ENCODE measurements at places on chromosomes 6 and 20.

DNA sequence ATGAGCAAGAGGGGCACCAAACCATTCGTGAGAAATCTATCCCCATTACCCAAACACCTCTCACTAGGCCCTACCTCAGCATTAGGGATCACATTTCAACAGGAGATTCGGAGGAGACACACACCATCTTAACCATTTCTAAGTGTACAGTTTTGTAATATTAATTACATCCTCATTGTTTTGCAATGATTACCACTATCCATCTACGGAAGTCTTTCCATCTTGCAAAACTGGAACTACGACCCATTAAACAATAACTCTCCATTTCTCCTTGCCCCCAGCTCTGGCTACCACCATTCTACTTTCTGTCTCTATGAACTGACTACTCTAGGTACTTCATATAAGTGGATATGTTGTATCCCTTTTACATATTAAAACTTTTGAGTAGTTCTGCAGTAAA lies 20.1 kb downstream of the ACOT13 start:
- no peak for DNase-seq

GRCh38 chr20:62507323-62507722 lies 31.5 kb upstream of the GATA5 start:
- no peak for DNase-seq

DNA sequence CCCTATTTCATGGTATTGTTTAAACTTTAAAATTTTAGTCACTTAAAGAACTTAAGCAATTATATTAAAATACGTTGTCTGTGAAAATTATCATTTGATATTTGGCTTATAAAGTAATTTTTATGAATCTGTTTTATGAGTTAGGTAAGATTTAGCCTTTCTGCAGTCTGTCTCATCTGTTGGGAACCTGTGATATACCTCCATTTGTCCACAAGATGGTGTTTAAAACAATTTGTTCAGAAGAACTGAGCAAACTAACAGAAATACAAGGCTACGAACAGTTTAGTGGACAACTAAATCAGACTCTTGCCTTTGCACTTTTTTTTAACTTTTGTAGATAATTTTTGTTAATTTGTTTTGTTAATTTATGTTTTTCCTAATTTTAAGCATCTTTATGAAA lies 92.4 kb downstream of the COL9A1 start:
- DNase-seq, result peak; percentile 17

GRCh38 chr20:60977901-60978300 lies 274.2 kb upstream of the CDH4 start:
- no peak for DNase-seq

DNA sequence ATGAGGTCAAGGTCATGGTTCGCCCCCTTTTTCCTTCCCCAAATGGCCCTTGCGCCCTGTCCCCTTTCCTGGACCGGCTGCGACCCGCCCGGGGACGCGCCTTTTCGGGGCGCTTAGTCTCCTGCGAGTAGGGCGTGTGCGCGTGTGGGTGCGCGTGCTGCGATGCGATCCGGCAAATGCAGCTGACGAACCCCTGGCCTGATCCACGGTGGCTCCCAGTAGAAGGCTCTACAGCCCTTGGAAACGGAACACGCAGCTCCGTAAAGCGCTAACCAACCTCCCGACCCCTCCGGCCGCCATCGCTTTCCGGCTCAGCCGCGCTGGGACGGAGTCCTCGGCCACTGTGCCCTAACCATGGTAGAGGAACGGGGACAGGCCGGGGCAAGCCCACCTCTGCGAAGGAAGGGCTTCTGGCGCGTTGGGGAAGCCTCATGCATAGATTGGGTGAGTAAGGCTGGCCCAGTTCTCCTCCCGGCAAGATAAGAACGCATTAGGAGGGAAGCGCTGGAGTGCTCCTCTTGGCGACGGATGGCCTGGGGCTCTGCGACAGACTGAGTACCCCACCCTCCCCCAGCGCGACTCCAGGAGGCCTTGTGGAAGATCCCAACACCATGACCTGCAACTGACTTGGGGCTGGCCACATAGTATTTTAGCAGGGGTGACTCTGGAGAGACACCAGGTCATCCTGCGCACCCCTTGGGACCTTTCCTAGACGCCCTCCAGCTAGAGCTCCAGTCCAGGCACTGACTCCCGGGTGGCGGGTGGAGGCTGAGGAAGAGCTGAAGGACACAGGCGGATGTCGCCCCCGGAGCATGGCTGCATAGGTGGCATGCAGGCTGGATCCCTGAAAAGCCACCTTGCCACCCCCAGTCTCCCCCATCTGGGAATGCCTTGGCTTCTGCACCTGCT lies 1.1 kb upstream of the SLC4A11 start:
- DNase-seq, result no peak
